ENCODE measurements at places on chromosomes 5 and 9. TPM values are rescaled to one million over a fixed set of nuclear protein-coding genes. Genes with fewer than 3 reads are reported as not detected.
A peak's percentile ranks its signal among the peaks of the same experiment; 100 is the strongest.

GRCh38 chr5:141883892-141884318 is 5.7 kb upstream of the PCDH1 start:
- DNase-seq, result no peak

- no peak for DNase-seq
Measured at GRCh38 chr5:66178799-66179198, 34.7 kb downstream of the SREK1 start.

DNA sequence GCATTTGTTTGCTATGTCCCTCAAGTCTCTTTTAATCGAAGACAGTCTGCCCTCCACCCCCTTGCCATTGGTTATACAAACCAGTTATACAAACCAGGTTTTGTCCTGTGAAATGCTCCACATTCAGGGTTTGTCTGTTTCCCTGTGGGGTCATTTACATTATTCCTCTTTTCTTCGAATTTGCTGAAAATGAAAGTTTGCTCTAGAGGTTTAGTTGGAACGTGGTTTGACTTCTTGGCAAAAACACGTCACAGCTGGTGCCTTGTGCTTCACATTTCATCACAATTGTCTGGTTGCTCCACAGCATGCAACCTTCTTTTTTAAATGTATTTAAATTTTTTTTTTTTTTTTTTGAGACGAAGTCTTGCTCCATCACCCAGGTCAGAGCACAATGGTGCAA is 4.2 kb upstream of the HAVCR2 start:
- no peak for DNase-seq

The SLC6A3 gene
- total RNA-seq, result 0.19 TPM

The RMRP gene
- total RNA-seq, result 21,166 TPM

GRCh38 chr9:113520109-113520642 is 56.6 kb downstream of the RGS3 start:
- no peak for DNase-seq

DNA sequence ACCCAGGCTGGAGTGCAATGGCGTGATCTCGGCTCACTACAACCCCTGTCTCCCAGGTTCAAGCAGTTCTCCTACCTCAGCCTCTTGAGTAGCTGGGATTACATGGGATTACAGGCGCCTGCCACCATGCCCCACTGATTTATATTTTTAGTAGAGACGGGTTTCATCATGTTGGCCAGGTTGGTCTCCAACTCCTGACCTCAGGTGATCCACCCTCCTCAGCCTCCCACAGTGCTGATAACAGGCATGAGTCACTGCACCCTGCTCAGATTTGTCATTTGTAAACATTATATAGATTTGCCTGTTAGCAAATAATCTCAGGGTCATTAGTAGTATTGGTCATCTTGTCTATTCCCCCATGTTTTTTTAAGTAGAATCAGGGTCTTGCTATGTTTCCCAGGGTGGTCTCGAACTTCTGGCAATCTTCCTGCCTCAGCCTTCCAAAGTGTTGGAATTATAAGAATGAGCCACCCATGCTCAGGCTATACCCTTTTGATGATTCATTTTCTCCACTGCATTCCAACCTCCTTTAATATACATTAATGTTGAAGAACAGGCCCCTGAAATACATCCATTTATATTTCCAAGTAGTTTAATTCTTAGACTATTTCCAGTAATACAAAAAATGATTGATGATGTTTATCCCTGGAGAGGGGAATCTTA is 17.3 kb downstream of the CENPH start:
- no peak for DNase-seq

- DNase-seq, result no peak
Measured at GRCh38 chr5:76836585-76836984, 13.2 kb upstream of the S100Z start.

The PCDHB16 gene
- 3.0 TPM for total RNA-seq

The CD274 gene
- 3.1 TPM for total RNA-seq

- DNase-seq, result peak; percentile 6
Measured at GRCh38 chr9:113661074-113661473, 197.5 kb downstream of the RGS3 start.

DNA sequence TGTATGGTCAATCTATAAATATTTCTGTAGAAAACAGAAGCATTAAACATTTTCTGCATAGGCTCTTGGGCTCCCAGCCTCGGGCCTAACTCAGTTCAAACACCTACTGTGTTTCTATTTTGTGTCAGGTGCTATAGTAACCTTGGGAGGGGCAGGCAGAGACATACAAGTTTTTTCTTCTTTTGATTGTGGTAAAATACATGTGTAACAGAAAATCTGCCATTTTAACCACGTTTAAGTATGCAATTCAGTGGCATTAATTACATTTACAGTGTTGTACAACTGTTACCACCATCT is 40.8 kb upstream of the FOXE1 start:
- no peak for DNase-seq

The PHF24 gene
- 1.0 TPM for total RNA-seq

The KIF3A gene
- total RNA-seq, result 7.5 TPM

- DNase-seq, result no peak
Measured at GRCh38 chr5:149113669-149114068, 27.6 kb upstream of the ABLIM3 start.

DNA sequence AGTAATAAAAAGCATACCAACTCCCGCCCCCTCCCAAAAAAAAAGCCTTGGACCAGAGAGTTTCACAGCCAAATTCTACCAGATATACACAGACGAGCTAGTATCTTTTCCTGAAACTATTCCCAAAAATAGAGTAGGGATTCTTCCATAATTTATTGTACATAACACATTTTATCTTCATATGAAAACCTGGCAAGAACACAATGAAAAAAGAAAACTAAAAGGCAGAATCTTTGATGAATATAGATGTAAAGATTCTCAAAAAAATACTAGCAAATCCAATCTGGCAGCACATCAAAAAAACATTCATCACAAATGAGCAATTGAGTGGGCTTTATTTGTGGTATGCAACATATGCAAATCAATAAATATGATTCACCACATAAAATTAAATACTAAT is 798.8 kb downstream of the CDH18 start:
- DNase-seq, result no peak

DNA sequence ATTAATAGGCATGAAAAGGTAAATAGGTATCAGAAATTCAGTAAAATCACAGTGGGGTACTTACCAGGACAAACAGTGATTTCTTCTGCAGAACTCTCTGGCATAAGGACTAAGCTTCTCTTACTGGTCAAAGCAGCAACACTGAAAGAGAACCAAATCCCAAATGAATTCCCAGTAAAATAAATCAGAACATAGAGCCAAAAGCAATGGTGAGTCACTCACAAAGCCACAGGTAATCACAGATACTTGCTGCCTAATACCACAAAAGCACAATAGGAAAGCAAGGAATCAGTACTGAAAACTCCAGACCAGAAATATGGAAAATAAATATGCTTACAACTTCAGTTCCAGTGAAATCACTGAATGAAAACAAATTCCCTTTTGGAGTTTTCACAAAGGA is 50.7 kb downstream of the UIMC1 start:
- no peak for DNase-seq

- DNase-seq, result no peak
Measured at GRCh38 chr5:113311301-113311700, 123.5 kb downstream of the TSSK1B start.

GRCh38 chr9:72529531-72529930 is 8.1 kb downstream of the TMC1 start:
- no peak for DNase-seq

The GDF9 gene
- 0.33 TPM for total RNA-seq

The HTR4 gene
- 0.33 TPM for total RNA-seq

The TNC gene
- total RNA-seq, result 1,076 TPM

The PCDHB15 gene
- 4.4 TPM for total RNA-seq

The CETN3 gene
- total RNA-seq, result 15.0 TPM

The TMEM174 gene
- total RNA-seq, result not detected

DNA sequence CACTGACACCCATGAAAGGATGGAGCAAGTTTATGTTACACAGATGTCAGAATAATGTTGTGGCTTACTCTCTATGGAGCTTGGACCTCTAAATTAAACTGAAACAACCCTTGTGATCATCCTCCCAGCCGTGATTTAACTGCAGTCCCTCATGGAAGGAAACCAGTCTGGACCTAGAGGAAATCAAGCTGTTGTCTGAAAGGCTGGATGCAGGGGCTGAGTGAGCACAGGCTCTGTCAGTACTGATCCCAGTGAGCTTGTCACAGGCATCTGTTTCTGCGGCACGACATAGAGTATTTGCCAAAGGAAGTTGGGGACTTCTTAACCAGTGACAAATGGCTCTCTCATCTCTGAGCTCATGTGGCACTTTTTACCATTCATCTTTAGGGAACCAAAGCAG is 282.9 kb upstream of the MAP3K1 start:
- no peak for DNase-seq

DNA sequence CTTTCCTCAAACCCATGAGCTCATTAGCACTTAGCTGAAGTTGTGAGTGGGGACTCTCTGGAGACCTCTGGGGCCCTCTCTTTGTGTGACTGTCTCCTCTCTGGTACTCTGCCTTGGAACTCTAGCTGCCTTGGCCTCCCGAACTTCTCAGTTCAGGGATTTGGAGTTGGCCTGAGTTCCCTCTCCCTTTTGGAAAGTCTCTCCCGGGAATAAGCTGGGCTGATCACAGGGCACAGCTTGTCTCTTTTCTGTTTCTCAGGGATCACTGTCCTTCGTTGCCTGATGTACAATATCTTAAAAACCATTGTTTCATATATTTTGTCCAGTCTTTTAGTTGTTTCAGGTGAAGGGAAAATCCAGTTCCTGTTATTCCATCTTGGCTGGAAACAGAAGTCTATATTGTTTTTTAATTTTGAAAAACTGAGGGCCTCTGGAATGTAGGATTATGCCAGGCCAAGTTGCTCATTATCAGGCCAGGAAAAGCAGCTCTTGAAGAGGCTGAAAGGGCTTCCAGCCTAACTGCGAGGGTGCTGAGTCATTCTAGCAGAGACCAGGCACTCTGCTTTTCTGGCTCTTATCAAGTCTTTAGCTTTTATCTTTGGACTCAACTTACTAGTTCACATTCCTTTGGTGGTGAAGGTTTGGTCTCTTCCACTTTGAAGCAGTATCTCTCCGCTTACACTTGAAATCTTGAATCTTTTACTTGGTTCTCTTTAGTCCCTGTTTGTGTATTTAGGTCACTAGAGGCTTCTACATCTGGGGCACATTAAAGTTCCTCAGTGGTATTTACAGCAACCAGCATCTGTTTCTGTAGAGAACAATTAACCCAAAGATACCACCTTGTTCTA is 8.4 kb upstream of the RGS3 start:
- peak; percentile 88 for DNase-seq

DNA sequence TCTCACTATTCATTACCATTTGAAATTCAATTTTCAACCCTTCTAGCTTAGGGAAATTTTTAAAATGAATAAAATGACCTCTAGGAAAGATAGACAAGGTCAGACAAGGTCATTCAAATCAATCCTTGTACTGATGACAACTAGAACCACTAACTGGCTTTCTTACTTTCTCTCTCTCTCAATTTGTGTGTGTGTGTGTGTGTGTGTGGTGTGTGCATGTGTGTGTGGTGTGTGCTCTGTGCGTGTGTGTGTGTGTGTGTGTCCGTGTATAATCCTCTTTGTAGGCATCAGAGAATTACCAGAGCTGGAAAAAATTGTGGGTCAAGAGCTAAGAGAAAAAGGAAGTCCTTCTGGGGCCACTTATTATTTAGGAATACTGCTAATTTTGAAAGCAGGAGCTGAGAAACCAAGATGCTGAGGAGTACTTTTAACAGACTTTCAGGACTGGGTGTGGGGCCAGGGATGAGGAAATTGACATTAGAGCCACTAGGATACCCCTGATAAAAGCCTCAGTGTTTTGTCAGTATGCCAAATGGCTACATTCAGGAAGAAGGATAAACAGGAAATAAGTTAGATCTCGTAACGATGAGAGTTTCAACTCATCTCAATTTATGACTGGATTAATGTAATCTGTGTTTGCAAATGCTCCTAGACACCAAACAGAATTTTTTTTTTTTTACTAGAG is 723.3 kb downstream of the CETN3 start:
- no peak for DNase-seq

The PRDM9 gene
- not detected for total RNA-seq

DNA sequence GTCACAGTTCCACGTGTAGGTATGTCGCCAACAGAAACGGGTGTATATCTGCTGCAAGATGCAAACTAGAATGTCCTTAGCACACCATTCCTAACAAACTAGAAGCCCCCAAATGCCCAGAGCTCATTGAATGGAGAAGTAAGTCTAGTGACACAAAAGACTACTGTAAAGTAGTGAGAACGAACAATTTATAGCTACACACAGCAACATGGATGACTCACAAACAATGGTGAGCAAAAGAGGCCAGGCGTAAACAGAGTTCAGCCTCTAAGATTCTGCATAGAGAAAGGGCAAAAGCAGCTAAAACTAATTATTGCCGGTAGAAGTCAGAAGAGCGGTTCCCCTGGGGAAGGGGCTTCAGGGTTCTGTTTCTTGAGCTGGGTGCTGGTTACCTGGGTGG is 74.7 kb downstream of the AMBP start:
- no peak for DNase-seq

DNA sequence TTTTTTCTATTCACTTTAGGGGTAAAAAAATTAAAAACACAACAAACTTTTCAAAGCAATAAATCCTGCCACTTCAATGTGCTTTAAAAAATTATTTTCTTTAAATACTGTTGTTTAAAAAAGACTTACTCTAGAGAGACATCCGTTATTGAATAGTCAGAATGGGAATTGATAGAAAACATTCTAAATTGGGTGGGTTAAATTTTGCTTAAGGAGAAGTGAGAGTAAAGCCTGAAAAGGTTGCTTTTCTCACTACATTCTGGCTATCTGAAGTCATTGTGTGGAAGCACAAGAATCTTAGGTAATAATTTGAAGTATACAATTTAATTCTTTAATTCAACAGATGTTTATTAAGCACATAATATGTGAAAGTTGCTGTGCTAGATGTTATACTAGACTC is 509.3 kb downstream of the NR2F1-AS1 start:
- no peak for DNase-seq

DNA sequence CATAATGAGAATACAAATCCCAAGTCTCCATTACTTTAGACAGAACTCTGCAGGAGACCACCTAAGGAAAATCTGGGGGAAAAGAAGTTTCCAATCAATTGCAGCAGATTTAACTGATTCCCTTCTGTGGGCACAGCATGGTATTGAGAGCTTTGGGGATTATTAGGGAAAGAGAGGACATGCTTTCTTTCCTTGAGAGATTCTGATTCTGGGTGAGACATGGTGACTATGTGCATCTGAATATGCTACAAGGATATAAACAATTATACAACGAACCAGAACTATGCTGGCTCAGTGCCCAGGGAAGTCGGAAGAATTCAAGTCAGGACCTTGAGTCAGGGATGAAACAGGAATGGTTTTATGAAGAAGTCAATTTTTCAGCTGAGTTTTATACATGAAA is 183.7 kb downstream of the PDE4D start:
- DNase-seq, result no peak

DNA sequence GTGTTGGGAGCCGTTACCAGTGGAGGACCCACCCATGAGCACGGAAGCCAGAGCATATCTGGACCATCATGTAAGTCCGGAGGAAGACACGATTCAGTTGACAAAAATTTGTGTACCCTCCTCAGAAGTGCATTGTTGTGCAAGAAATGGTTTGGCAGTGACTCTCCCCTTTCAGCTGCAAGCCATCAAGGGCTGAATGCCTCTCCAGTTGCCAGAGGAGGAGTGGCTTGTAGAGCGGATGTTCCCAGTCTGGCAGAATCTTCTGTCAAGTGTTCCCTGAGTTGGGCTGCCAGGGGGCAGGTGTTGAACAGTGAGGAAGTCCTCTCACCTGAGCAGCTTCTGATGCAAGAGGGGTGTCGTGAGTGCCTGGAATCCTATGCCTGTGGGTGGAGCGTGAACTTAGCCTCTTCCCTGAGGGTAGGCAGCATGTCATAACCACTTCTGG is 27.6 kb upstream of the CDKN2AIPNL start:
- no peak for DNase-seq

Measured in posterior vena cava (tissue), 2 donors.